NCI-H82 (cell line): ENCODE measurements at places on chromosomes 6 and 20.

GRCh38 chr6:21582651-21583050 lies 10.9 kb upstream of the SOX4 start:
- DNase-seq: no peak

- peak; percentile 77 for DNase-seq
Observed at GRCh38 chr6:40874495-40874894, 164.5 kb downstream of the UNC5CL start.

- no peak for DNase-seq
Observed at GRCh38 chr20:14830899-14831298, 493.5 kb upstream of the FLRT3 start.

- peak; percentile 95 for DNase-seq
Observed at GRCh38 chr20:25251558-25251957, 3.7 kb downstream of the PYGB start.

- DNase-seq: no peak
Observed at GRCh38 chr6:144262470-144263369, 22.4 kb upstream of the UTRN start.

DNA sequence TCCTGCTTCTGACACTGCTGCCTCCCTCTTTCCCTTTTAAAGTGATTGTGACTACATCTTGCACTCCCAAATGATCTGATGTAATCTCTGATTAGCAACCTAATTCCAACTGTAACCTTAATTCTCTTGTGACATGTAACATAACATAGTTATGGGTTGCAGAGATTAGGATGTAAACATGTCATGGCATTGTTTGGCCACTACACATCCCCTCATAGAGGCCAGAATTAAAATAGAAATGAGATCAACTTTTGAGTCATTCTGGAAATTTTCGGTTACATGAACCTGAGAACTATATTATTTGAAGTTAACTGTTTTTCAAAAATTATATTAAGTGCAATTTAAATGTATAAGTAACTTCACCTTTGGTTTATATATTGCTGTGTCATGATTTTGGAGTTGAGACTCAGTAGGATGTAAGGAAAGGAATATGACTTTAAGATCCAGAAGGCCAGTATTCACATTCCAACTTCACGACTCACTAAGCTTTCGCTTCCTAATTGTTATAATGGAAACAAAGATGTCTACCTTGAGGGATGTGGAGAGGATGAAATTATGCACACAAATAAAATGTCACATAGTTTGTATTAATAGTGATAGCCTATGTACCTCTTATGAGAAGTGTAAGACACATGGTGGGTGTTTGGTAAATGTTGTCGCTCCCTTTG lies 611.9 kb upstream of the MAP3K7 start:
- peak; percentile 35 for DNase-seq

GRCh38 chr6:14092838-14093789 lies 24.5 kb upstream of the CD83 start:
- no peak for DNase-seq

GRCh38 chr6:131107151-131107550 lies 28.1 kb upstream of the AKAP7 start:
- DNase-seq: no peak

DNA sequence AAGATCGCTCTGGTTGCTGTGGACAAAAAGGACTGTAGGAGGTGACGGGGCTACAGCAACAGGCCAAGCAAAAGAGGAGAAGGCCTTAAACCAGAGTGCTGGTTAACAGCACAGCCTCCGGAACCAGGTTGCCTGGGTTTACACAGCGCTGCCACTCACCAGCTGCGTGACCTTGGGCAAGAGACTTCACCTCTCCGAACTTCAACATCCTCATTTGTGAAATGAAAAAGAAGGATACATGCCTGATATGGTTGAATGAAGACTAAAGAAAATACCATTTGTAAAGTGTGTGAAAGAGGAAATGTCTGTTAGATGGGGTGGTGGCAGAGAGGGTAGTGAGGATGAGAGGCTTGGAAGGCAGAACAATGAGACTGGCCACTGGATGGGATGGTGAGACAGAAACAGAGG lies 44.9 kb downstream of the PREX1 start:
- DNase-seq: no peak

GRCh38 chr6:36912030-36912454 lies 26.3 kb downstream of the C6orf89 start:
- no peak for DNase-seq

- DNase-seq: no peak
Observed at GRCh38 chr6:129902681-129903080, 41.6 kb upstream of the TMEM244 start.

- DNase-seq: no peak
Observed at GRCh38 chr6:15014958-15015357, 230.9 kb upstream of the JARID2 start.

GRCh38 chr6:143290206-143290605 lies 160.3 kb downstream of the ADAT2 start:
- DNase-seq: no peak

DNA sequence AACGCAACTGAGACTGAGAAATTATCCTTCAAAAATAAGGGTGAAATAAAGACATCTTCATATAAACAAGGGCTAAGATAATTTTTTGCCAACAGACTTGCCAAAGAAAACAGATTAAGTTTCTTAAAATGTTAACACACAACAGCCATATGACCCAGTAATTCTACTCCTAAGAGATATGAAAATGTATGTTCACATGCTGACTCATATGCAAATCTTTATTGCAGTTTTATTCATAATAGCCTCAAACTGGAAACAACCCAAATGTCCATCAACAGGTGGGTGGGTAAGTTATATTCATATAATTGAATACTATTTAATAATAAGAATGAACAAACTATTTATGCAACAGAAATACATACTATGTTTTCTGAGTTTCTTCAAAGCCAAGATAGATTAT lies 140.1 kb downstream of the REV3L start:
- DNase-seq: no peak

- no peak for DNase-seq
Observed at GRCh38 chr6:104714796-104715195, 144.9 kb downstream of the HACE1 start.

DNA sequence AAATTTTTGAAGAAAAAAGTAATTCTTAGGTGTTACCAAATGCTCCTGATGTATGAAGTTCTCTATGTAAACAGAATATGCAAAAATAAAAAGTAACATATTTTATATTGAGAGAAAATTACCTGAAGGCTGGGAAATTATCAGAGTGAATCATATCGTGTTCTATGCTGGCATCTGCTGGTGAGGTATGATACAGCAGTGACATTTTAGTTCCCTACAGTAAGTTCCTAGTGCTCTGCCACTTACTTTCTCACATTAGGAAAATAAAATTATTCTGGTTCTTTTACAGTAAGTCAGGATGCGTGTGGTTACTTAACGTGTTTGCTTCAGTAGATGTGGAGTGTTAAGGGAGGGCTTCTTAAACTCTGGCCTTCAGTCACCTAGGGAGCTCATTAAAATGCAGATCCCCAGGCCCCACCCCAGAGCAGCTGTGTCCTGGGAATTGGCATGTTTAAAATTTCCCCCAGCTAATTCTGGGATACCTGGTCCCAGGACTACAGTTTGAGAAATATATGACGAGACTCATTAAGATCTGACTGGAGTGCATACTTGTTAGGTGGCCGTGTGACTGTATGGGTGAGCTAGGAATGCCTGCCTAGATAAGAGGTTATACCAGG lies 3.2 kb downstream of the ACTR5 start:
- DNase-seq: peak; percentile 41

DNA sequence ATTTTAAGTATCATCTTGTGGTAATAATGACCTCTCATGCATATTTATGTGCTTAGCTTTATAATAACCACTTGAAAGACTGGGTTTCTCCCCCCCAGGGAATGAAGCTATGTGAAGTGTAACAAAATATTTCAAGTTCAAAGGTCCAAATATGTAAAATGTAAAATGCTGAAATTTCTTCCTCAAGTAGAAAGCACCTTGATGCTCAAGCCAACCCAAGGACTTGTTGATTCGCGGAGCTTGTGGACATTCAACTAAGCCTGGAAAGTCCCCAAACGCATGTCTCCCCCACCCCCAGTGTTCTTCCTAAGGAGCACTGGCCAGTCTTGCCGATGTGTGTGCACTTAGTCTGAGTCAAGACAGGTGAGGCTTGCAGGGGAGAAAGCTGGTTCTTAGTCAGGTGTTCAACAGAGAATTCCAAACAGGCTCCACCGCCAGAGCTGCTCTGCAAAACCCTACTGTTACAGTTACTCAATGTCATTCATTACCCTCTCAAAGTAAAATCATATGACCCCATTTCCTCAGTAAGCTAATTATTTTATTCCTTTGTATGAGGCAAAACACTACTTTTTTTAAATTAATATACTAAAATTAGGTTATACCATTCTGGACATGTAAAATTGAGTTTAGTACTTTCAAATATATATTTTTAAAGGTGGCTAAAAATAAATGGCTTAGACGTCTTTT lies 46.9 kb upstream of the QKI start:
- DNase-seq: no peak

- DNase-seq: no peak
Observed at GRCh38 chr20:63210011-63210605, 5.8 kb downstream of the YTHDF1 start.

- DNase-seq: no peak
Observed at GRCh38 chr6:168603234-168603633, 162.2 kb downstream of the SMOC2 start.

GRCh38 chr6:82484001-82484400 lies 120.4 kb downstream of the TPBG start:
- DNase-seq: no peak

GRCh38 chr20:40410028-40410427 lies 279.0 kb downstream of the MAFB start:
- DNase-seq: no peak

DNA sequence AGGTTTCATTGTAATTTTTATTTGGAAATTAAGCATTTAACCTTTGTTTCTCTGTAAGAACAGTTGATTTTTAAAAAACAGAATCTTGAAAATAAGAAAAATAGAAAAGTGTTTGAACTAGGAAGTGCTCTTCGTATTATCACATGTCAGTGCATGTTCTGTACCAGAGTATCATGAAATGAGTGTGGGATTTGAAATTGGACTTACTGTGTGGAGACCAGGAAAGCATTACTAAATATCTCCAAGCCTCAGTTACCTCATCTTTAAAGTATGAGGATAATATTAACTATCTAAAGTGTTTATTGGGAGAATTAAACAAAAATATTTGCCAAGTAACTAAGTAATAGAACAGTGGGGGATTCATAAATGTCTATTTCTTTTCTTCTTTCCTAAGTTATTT lies 156.9 kb upstream of the FLRT3 start:
- no peak for DNase-seq

DNA sequence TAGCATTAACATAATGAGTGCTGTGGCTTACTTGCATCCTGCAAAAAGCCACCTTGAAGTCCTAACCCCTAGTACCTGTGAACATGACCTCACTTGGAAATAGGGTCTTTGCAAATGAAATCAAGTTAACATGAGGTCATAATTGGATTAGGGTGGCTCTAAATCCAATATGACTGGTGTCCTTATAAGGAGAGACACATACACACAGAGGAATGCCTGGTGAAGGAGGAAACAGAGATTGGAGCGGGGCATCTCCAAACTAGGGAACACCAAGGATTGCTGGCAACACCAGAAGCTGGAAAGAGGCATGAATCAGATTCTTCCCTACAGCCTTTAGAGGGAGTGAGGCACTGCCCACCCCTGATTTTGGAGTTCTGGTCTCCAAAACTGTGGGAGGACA lies 17.6 kb upstream of the RPS6KA2 start:
- peak; percentile 59 for DNase-seq

GRCh38 chr20:34165018-34165619 lies 53.1 kb upstream of the EIF2S2 start:
- DNase-seq: no peak

- no peak for DNase-seq
Observed at GRCh38 chr6:71035871-71036270, 79.0 kb upstream of the B3GAT2 start.

DNA sequence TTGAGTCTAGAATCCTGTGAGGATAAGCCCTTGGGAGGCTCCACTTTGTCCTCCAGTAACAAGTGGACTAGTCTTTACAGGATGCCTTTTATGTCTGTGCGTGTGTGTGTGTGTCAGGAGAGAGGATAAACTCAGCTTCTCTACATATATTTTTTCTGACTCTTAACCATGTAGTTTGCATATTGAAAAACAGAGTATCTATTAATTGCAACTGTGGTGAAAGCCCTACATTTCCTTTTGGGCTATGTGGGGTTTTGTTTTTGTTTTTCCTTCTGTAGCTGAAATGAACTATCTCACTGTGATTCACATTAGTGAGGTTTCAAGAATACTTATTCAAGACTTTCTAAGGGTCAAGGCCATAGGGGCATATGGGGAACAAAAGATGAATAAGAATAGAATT lies 17.7 kb downstream of the TPBG start:
- DNase-seq: peak; percentile 1

- DNase-seq: no peak
Observed at GRCh38 chr6:104226790-104227446, 632.8 kb downstream of the HACE1 start.

DNA sequence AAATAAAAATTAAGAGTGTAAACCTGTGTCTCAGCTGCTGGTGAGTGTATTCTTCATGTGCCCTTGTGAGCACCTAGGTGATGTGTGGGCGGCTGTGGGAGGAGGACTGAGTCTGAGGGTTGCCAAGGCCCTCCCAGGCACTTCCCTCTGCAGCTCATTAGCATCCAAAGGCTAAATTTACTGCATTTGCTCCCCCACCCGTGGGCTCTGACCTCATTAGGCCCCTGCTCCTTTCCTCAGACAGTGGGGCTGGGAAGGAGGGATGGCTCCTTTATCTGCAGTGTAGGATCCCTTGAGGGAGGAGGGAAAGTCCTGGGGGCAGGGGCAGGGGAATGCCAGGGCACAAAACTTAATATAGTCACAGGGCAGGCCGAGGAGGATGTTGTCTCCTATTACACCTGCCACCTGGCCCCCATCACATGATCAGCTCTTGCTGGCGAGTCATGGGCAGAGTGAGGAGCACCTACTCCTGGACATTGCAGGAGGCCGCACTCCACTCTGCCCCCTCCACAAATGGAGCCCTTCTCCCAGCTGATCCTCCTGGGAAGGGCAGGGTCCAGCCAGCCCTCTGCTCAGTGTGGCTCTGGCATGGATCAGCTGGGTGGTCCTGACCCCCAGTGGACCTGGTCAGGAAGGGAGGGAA lies 133.2 kb downstream of the MRPL14 start:
- no peak for DNase-seq

DNA sequence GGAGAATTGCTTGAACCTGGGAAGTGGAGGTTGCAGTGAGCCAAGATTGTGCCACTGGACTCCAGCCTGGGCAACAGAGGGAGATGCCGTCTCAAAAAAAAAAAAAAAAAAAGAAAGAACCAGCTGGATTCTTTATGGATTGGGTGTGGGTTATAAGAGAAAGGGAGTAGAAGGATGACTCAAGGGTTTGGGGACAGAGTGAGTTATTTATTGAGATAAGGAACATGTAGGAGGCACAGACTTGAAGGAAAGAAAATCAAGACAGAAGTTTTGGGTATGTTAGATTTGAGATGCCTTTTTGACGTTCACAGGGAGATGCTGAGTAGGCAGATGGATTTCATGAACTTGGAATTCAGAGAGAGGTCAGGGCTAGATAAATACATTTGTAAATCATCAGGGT lies 47.6 kb downstream of the KIZ start:
- no peak for DNase-seq
